A172 (cell line): ENCODE measurements at places on chromosomes 6 and 20.

DNA sequence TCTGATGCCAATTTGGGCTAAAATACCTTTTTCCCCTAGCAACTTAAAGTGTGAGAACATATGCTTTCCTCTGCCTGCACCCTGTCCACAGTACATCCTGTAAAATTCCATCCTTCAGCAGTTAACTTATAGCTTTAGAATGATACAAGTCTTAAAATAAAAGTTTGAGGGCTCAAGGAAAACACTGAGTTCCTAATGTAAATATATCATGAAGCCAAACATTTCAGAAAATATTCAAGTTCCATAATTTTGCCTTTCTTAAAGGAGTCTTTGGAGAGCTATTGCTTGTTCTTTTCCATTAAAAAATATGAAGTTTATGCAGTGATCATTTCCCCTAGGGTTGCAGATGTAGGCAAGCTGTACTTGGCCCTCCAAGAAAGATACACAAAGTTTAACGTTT, 303.8 kb downstream of the COL12A1 start:
- DNase-seq = no peak

DNA sequence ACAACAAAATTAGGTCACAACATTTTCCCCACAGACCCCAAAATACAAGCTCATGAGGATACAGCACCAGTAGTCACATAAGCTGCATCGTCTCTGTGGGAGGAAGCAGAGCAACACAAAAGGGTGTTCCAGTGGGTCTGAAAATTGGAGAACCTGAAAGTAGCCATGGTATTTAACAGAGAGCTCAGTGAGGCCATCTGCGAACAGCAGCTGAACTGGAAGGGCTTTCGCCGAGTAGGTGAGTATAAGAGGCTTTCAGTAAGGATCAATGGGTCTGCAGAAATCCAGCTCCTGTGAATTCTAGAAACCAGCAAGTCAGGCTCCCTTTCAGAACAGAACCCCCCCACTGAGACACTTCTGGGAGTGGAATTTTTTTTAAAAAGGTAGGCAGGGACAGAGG, 120.0 kb upstream of the RREB1 start:
- no peak for DNase-seq

- no peak for DNase-seq
Observed at GRCh38 chr6:13838616-13839015, 24.3 kb upstream of the MCUR1 start.

- no peak for DNase-seq
Observed at GRCh38 chr6:21270636-21271201, 322.8 kb upstream of the SOX4 start.

DNA sequence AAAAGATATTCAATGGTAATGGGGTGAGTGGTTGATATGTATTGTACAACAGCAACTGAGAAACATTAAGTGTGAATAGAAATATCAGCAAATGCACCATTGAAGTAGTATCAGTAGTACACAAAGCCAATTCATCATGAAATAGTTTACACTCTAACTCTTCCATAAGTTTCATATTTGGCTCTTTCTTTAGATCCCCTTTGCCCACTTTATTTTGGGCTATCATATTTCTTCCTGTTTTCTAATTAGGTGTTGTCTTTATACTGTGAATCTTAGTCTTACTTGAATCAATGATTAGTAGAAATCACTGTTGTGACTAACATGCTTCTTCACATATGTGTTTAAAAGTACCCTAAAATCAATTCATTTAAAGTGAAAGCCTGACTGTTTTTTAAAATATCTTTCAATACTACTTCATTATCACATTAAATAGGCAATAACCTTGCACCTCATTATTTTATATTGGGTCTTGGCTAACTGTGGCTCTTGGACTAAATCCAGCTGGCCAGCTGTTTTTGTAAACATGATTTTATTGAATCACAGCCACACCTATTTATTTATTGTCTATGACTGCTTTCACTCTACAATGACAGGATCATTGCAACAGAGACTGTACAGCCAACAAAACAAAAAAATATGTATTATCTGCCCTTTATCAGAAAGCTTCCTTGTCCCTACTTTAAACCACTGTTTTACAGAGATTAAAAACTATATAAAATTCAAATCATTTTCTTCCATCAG, 38.9 kb downstream of the EYS start:
- no peak for DNase-seq

DNA sequence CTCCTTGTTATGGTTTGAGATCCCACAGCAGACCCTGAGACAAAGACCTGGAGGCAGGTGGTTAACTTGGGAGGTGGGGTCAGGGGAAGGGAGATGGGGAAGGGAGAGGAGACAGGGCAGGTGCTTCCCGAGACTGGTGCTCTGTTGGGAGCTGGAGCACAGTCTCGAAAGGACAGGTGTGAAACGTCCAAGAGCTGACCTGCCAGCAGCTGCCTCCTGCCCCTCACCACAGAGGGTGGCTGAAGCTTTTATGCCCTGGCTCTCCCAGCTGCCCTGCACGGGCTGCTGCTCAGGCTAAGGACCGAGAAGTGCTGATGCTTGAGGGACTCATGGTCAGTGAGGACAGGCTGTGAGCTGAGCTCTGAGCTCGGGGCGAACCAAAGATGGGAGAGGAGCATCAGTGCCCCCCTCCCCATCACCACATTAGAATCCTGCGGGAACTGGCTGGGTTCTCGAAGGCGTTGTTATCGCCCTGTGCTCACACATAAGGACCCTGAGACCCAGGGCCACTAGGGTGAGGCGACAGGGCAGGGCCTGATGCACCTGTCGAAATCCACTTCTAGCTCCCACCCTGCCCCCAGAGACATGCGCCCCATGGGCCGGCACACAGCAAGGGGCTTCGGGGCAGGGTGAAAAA, 25.3 kb upstream of the CD93 start:
- DNase-seq = no peak
